ENCODE measurements at places on chromosomes 11 and 22.

DNA sequence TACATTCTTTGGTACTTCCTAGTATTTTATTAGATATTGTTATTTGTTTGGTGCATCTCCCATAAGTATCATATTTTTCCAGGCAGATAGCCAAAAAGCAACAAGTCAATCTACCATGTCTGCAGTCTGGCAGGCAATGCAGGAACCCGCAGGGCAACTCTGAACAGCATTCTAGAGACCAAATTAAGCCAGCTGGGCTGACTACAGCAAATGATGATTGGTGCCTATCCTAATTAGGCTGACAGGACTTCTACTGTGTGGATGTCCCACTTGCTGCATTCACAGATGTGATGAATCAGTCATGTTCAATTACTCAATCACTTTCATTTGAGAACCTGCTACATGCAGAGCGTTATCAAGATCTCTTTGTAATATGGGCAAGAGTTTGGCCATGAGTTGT is 40.3 kb upstream of the AMOTL1 start:
- peak; percentile 17 for DNase-seq

DNA sequence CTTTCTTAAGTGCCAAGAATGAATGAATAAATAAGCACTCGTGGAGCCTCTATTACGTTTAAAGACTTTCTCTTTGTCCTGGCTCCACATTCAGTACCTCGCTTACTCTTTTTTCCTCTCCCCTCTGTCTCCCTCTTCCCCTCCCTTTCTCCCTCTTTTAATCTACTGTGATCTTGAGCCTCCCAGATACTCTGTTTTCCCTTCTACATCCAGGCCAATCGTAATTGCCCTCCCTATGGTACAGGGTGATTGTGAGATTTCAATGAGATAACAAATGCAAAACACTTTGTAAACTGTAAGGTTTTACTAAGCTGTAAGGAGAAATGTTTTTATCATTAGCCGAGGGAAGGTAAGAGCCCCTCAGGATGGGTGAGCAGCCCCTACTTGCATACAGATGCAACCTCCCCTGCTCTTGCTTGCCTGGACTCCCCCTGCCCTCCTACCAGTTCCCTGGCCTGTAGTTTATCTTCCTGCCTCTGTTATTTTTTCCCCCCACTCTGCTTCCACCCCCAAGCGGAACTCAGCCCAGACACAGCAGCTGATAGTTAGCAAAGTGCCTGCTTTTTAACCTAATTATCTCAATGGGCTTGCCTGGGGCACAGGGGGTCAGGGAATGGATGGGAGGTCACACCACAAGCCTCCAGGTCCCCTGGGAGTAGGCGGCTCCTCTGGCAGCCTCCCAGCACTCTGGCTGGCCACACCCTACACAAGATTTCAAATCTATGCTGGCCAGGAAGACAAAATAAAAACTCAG is 76.9 kb upstream of the CADM1 start:
- no peak for DNase-seq

GRCh38 chr11:6547177-6547576 is 50.1 kb downstream of the DNHD1 start:
- DNase-seq, result no peak

DNA sequence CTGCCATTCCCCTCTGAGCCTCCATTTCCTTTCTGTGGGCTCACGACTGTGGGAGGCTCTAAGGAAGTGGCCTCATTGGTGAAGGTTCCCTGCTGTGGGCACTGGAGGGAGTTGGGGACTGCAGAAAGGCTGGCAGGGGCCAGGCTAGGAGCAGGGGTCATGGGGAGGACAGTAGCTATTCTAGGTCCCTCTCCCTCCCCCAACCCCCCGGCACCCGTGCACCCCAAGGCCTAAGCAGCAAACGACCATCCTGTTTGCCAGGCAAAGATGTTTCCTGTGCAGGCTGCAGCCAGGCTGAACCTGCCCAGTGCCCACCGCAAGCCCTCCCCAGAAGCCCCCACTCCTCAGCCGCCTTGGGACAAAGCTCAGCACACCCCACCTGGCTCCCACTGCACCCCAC is 189.4 kb downstream of the MN1 start:
- DNase-seq, result no peak

GRCh38 chr11:115918576-115918975 is 414.4 kb upstream of the CADM1 start:
- no peak for DNase-seq

DNA sequence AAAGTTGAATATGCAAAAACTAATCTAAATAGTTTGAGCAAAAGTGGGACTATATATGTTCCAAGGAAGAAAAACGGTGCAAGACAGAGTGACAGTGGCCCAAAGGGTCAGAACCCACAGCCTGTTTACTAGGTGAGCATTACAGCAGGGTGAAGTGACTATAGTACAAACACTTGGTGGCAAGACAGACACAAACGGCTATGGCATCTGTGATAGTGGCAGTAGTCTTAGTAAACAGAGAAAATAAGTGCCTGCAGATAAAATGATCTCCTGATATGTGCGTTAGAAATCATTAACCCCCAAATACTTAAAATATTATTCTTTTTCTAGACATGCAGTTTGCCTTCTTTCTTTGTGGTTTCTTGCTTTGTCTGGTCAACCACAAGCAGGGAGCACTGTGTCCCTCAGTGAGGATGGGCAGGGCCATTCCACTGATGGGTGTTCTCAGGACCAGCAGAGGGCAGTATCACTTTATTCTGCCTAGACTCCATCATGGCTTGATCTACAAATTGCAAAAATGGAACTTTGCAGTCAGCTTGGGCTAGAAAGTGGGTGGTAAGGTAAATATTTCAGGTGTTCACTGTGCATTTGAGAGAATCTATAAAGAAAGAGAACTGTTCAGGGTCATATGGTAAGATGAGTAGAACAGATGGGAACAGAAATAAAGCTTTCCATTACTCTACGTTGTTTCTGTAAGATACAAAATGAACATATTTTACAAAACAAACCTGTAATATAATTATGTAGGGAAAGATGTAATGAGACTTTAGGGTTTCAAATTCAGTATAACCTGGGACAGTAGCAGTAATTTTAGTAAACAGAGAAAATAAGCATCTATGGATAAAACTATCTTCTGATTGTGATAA is 198.2 kb downstream of the SWAP70 start:
- DNase-seq, result peak; percentile 35

DNA sequence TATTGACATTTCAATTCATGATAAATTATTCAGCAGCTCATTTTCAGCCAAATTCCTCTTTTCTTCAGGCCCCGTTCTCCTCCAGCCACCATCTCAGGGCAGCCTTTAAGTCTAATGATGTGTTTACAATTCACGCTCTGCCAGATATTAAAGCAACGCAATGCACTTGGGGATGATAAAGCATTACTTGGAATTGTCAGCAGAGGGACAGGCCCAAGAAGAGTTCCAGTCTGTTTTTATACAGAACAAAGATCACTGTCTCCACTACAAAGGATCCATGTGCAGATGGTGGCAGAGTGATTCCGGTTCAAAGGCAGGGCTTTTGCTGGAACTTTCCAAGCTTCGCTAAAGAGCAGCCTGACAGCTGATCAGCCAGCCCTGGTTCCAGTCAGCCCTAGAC is 13.6 kb upstream of the GALNT18 start:
- DNase-seq, result no peak

- DNase-seq, result no peak
Observed at GRCh38 chr11:130765406-130765805, 150.9 kb downstream of the SNX19 start.

GRCh38 chr11:2508793-2509192 is 64.0 kb downstream of the KCNQ1 start:
- no peak for DNase-seq

GRCh38 chr11:128339792-128340191 is 247.6 kb downstream of the ETS1 start:
- DNase-seq, result no peak

DNA sequence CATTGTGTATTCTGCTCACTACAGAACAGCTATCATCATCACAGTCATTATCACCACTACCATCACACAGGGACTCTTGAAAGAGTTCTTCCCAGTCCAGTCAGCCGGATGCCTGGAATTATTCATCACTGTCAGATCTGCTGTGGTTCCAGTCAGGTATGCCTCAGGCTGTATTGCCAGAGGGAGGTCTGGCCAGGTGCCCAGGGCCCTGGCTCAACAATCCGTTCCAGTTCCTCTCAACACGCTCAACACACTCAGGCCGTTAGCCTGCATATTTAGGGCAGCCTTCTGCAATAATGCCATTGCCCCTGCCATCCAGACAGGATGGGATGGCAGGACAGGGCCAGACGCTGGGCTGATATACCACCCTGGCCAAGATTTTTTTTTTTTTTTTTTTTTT is 28.6 kb upstream of the RASL10A start:
- peak; percentile 64 for DNase-seq

- DNase-seq, result no peak
Observed at GRCh38 chr22:39250131-39250530, 5.3 kb upstream of the PDGFB start.

- no peak for DNase-seq
Observed at GRCh38 chr11:86287468-86287796, 14.6 kb upstream of the HIKESHI start.

Measured in NCI-H1694 treated with DMSO at 0.1 percent for 48 hours (cell line).